ENCODE measurements at places on chromosomes 16 and 17. TPM values are rescaled to one million over a fixed set of nuclear protein-coding genes. Genes with fewer than 3 reads are reported as not detected.

DNA sequence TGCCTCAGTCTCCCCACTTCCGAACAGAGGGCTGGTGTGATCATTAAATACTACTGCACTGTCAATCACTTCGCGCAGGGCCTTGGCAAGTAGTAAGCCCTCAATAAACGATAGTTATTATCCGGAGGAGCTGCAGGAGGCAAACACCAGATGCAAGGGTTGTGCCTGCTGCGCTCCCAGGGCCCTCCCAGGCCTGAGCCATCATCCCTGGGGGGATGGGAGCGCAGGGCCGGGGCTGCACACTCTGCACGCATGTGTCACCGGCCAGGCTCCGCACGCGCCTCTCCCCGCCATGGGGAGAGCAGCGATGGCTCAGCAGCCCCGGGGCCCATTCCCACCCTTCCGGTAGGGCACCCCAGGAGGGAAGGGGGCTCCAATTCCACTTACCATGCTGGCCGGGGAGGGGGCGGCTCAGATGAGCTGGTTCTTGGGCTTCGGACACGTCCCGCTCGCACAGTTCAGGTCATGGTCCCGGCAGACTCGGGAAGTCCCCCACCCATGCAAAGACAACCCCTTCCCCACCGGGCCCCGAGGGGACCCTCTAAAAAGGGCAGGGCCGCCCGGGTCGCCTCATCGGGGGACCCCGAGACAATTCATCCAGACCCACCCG is 681 bp downstream of the XPO6 start:
- DNase-seq = peak; percentile 66

DNA sequence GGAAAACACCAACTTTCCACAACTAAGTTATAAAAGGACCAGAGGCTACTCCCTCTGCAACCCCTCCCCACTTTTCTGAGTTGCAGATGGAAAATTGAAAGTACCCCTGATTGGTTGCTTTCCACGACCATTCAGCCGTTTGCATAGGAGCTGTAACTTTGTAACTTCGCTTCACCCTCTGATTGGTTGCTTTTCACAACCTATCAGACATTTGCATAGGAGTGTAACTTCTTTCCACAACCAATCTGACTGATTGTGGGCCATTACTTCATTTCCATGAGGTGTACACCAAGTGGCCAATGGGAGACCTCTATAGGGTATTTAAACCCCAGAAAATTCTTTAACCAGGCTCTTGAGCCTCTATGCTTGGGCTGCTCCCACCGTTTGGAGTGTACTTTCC is 644.1 kb downstream of the WWOX start:
- DNase-seq = no peak

DNA sequence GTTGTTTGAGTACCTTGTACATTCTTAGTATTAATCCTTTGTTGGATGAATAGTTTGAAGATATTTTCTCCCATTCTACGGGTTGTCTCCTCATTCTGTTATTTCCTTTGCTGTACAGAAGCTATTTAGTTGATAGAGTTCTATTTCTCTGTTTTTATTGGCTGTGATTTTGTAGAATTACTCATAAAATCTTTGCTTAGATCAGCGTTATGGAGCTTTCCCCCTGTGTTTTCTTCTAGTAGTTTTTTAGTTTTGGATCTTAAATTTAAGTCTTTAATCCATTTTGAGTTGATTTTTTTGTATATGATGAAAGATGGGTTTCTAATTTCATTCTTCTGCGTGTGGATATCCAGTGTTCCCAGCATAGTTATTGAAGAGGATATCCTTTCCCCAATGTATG is 45.4 kb downstream of the NFATC3 start:
- DNase-seq = no peak

GRCh38 chr16:67648088-67648763 is 3.3 kb downstream of the CARMIL2 start:
- no peak for DNase-seq

DNA sequence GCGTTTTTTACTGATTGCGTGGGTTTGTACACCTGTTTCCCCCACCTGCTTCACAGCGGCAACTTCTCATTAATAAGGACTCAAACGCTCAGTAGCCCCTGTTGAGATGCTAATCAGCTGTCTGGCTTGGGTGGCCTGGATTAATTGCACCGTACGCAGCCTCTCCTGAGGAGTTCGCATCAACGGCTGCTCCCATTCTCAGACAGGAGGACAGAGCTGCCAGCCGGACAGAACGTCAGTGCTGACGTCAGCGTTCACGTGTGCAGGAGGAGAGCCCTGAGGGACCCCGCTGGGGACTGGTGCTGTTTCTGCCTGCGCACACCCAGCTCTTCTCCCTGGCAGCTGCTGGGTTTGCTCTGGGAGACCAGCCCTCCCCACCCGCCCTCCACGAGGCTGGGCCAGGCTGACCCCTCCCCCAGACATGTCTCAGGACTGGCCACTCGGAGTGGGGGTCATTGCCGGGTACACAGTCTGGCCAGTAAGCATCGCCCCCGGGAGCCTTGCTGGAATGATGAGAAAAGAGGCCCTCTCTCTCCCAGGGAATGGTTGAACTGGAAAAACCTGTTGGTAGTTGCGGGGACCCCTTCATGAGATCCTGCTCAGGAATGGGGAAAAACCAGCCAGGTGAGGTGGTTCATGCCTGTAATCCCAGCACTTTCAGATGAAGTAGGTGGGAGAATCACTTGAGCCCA is 5.7 kb upstream of the BANP start:
- DNase-seq = peak; percentile 47

UMOD gene
- not detected for total RNA-seq

CHST5 gene
- not detected for total RNA-seq

All from liver (tissue), 10 donors.